ENCODE measurements at places on chromosomes 16 and 17.

GRCh38 chr16:85134789-85135142 is 22.5 kb upstream of the CIBAR2 start:
- DNase-seq = no peak

GRCh38 chr16:58195771-58196170 is 2.1 kb downstream of the CSNK2A2 start:
- no peak for DNase-seq

DNA sequence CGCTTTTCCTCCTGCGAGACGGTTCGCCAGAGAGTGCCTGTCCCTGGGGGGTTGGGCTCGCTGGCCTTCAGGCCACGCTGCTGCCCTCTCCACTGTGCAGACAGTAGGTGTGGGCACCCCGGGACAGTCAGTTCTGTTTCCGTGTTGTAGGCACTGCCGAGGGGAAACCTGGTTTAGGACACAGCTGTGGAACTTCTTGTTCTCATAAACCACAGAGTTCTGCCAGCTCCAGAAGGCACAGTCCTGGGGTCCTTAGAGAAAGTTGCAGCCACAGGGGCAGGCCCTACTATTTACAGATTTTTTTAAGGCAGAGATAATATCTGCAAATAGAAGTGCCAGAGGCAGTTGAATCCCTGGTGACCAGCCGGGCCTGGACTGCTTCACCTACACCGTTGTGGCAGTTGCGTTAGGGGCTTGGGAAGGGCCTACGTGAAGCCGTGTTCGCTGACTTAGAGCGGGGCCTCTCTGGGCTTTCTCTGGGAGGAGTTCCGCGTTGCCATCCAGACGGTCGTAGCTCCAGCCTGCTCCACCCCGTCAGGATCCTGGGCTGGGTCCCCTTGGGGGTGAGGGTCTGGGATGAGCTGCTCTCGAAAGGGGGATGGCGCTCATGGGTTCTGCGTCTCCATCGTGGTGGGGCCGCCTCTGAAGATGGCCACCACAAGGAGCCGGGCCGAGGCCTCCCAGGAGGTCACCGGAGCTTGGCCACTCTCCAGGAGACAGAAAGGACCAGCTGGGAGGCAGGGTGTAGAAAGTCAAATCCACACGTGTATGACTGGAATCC is 126.3 kb downstream of the BANP start:
- DNase-seq = no peak

GRCh38 chr17:28325211-28325610 is 6.2 kb downstream of the TMEM97 start:
- no peak for DNase-seq

DNA sequence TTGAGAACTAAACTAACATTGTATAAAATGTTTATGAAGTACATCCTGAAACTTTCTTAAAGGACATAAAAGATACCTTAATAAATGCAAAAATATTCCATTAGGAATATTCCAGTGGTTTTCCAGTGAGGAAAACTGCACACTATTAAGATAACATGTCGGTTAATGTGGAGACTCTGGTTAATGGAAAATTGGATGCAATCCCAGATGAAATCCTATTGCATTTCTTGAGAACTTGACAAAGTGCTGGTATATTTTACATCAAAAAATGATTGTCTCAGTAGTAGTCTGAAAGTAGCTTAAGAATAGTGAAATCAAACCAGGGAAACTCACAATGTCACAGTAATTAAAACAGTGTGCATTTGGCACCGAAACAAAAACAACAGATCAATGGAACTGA is 202.5 kb upstream of the MON1B start:
- DNase-seq = no peak

- DNase-seq = no peak
Observed at GRCh38 chr16:24139282-24139681, 116.9 kb upstream of the CACNG3 start.

GRCh38 chr17:2068031-2068518 is 13.2 kb downstream of the HIC1 start:
- DNase-seq = no peak

GRCh38 chr17:78289802-78290363 is 58.5 kb downstream of the TMEM235 start:
- peak; percentile 70 for DNase-seq

- no peak for DNase-seq
Observed at GRCh38 chr16:76386784-76387183, 109.6 kb downstream of the CNTNAP4 start.

DNA sequence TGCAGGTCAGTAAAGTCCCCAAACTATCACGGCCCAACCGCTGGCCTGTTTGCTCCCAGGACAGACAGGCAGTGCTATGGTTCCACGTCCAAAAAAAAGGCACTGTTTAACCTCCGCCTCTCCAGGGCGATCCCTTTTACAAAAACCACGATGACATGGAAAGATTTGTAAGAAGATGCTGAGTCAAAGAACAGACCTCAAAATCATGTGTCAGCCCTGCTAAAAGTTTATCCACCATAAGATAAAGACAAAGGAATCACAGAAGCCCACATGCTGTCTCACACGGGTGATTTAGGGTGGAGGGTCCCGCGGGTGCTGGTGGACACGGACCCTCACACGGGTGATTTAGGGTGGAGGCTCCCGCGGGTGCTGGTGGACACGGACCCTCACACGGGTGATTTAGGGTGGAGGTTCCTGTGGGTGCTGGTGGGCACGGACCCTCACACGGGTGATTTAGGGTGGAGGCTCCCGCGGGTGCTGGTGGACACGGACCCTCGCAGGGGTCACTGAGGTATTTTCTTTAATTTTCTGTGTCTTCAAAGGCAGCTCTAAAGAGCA is 117.2 kb upstream of the METRNL start:
- DNase-seq = no peak

DNA sequence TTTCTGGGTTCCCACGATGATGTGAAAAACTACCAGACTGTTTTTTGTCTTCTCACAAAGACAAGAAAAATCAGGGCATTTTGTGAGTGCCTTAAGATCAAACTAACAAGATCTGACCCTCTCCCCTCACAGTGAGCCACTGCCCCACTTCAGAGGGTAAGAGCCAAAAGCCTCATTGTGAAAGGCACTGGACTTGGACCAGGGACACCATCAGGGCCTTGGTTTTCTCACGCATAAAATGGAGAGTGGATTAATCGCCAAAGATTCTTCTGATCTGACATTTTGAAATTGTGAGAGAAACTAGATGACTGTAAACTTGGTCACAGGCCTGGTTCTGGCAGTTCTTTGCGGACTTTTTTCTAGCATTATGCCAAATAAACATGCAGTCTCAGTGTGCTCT is 21.0 kb upstream of the ENDOV start:
- no peak for DNase-seq

DNA sequence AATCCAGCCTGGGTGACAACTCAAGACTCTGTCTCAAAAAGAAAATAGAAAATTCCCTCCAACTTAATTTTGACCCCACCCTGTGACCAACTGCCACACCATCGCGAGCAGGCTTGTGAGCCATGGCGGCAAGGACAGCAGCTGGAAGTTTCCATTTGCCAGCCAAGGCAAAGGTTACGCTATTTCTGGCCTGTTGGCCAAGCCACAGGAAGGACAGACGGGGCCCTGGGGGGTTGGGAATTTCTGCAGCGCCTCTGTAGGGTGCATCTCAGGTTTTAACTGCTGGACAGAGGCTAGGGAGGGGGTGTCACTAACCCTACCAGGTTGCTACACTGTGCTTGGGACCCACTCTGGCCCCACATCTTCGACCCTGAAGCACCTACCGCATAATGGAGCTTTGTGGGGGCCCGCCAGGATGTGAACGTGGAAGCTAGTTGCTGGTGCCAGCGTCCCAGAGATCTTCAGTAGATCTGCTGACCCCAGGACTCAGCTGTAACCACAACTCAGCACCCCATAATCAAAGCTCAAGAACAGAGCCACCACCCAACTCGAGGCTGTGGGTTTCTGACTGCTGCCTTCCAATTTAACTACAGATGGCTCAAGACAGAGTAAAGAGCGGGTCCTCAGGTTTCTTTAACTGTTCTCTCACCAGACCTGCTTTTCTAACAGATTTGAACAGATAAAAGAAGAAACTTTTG is 10.9 kb downstream of the KIFC3 start:
- DNase-seq = no peak

GRCh38 chr16:84503751-84504395 is 586 bp downstream of the MEAK7 start:
- DNase-seq = no peak

- DNase-seq = peak; percentile 85
Observed at GRCh38 chr16:30534368-30535105, at the start of gene ZNF747. Gene ZNF747 (minus strand): TSS chr16:30534858. CDS start chr16:30534679, 179 bp downstream.

DNA sequence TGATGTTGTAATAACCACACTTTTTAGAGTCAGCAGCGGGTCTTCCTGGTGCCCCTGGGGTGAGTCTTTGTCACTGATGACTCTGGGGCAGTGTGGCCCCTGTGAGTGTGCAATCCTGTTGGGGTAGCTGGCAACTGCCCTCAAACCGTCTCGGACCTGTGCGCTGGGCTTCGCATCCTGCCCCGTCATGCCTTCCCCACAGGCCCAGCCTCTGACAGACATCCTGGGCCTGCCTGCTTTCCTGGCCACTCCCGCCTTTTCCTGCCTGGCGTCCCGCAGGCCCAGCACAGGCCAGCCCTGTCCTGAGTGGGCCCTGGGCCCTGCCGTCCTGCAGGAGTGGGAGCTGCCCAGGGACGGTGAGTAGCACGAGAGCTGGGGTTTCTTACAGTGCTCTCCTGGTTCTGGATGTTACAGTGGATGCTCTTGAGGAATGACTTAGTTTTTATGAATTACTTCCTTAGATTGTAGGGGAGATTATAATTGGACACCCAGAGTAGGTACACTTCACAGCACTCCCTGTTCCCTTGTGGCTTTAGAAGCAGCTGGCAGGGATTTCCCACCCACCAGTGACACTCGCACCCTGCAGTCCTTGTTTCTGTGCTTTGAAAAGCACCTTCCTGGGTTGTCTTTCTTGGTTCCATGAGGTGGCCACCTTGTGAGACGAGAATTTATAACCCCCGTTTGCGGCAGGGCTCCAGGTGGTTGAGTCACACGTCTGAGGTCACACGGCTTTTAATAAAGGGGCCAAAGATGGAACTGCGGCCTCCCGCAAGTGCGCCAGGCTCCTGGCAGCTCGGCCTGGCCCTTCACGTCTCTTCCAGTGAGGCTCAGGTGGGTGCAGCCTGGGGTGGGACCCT is 50.0 kb upstream of the CAPN15 start:
- DNase-seq = no peak

GRCh38 chr16:70438585-70438968 is 323 bp downstream of the ST3GAL2 start:
- no peak for DNase-seq

GRCh38 chr17:58335779-58336455 is 7.3 kb upstream of the TSPOAP1 start:
- DNase-seq = no peak

DNA sequence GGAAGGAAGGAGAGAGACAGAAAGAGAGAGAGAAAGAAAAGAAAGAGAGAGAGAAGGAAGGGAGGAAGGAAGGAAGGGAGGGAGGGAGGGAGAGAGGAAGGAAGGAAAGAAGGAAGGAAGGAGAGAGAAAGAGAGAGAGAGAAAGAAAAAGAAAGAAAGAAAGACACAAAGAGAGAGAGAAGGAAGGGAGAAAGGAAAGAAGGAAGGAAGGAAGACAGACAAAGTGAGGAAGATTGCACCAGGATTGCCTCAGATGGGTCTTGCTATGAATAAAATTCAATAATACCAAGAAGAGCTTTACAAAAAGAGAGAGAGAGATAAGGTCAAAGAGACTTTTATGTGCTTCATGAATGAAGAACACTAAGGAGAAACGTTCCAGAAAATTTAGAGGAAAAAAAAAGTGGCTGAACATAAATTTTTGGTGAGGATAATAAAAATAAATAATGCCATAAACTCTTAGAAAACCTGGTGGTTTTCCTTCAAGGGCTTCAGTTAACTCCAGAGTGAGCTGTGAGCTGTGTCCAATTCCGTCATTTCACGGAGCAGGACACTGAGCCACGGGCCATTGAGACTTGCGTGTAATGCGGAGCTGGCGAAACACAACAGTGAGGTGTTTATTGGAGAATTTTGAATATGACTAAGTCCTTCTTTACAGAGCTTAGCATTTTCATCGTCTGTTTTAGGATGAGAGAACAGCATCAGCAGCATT is 72.7 kb upstream of the TNRC6C start:
- DNase-seq = no peak

DNA sequence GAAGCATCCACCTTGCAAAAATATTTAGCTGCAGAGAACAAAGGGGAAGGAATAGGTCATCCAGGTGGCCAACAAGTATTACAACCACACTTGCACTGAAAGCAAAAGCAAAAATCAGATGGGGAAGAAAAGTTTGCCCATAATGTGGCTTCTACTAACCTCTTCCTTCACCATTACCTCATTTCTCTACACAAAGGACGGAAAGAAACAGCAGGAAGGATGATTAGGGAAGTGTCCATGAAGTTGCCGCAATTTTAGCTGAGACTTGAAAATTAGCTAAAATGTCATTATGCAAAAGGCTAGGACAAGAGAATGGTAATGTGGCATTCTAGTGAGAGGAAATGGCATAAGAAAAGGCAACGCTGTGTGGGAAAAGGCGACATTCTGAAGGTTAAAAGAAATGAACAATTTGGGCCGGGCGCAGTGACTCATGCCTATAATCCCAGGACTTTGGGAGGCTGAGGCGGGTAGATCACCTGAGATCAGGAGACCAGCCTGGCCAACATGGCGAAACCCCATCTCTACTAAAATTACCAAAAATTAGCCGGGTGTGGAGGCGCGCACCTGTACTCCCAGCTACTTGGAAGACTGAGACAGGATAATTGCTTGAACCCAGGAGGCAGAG is 13.7 kb downstream of the KANSL1 start:
- no peak for DNase-seq

DNA sequence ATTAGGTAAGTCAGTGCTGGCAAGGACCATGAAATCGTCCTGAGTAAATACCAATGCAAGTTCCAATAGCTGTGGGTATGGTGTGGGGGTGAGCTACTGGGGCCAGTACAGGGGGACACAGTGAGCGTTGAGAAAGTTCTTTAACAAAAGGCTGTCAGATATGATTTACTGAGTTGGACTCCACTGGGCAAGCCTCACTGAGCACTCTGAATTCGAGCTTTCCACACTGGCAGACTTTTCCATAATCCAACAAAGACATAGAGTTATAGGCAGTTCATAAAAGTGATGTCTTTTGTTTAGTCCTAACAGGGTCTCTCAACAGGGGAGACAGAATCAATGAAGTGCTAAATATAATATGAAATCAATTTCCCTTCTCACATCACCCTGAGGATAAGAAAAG is 489.0 kb downstream of the KCNJ2 start:
- DNase-seq = no peak

GRCh38 chr16:65196420-65197075 is 74.7 kb upstream of the CDH11 start:
- DNase-seq = no peak

- no peak for DNase-seq
Observed at GRCh38 chr17:74043976-74044375, 159.5 kb upstream of the RPL38 start.

- DNase-seq = no peak
Observed at GRCh38 chr16:4700380-4700996, 7.1 kb downstream of the NUDT16L1 start.

GRCh38 chr16:72001180-72001874 is 1.1 kb upstream of the PKD1L3 start:
- no peak for DNase-seq

GRCh38 chr17:80970044-80970761 is 21.4 kb upstream of the CHMP6 start:
- DNase-seq = peak; percentile 50

Measured in NCI-H1092 (cell line).